AG10803 (cell line): ENCODE measurements at places on chromosomes 16 and 17.

DNA sequence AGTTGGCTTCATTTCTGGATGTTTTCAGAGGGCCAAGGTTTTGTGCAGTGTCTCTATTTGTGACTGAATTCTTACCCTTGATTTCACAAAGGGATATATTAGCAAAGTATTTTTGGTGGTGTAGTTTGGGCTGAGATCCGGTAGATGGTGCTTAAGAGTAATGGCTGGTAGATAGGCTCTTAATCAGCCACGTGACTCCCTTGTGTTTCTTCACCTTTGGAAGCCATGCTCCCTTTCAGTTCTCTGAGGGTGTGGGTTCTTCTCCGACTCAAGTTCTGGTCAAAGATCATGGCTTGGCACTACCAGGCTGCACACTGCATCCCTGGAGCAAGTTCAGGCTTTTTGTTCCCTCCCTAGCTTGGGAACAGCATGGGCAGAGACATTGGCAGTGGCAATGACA, 887.3 kb downstream of the CDH8 start:
- DNase-seq: no peak

GRCh38 chr17:77365584-77366186, 224.9 kb downstream of the SEC14L1 start:
- peak; percentile 88 for DNase-seq

DNA sequence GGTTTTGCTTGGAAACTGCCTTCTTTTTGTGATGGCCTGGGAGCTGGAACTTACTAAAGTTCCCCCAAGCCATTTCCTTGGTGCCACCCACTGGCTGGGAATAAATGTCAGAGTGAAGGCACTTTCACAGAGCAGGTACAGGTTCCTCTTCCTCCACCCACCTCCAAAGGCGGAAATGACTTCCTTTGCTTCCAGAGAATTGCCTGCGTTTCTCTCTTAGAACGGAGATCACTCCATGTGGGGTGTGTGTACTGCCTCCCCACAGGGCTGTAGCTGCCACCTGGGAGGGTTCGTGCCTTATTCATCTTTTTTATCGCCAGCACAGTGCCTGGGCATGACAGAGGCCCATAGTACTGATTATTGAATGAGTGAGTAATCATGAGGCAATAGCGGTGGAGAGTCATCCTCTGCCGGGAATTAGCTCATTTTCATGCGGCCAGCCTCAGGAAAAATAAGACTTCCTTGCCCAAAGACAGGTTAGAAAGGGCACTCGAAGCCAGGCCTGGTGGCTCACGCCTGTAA, 32.2 kb upstream of the HAS3 start:
- DNase-seq: peak; percentile 68

GRCh38 chr16:11582157-11582814, 4.4 kb downstream of the LITAF start:
- DNase-seq: no peak

DNA sequence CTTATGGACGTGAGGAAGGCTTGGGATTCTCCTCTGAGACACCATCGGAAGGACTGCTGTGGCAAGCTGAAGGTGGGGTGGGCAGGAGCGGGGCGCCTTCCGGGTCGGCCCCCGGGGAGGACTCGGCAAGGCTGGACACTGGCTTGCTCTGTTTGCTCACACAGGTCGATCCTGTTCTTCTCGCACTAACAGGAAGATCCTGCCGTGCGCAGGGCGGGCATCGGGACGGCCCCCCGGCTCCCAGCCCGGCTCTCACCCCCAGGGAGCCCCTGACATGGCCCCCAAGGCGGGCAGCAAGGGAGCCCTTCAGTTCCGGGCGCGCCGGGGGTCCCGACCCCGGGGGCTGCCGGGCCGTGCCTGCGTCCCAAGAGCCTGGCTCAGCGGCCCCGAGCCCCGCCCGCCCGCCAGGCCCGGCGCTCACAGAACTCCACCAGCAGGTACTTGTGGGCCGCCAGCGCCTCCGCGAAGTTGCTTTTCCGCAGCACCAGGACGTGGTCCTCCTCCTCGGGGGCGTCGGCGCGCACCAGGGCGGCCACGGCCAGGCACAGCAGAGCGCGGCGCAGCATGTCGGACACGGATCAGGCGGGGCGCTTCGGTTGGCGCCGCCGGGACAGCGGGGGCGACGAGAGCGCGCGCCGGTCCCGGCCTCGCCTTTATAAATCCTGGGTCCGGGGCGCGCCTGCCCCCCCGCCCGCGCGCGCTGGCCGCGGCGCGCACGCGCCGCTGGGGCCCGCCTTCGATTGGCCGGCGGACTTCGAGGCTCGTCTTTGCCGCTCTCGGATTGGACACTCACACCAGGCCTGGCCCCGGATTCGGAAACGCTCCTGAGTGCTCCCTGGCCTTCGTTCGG, at the start of gene P4HB:
P4HB (minus strand) TSS at position 630 of the 850 bp plus-strand sequence; CDS start at position 566, 64 bp downstream.
- DNase-seq: no peak

DNA sequence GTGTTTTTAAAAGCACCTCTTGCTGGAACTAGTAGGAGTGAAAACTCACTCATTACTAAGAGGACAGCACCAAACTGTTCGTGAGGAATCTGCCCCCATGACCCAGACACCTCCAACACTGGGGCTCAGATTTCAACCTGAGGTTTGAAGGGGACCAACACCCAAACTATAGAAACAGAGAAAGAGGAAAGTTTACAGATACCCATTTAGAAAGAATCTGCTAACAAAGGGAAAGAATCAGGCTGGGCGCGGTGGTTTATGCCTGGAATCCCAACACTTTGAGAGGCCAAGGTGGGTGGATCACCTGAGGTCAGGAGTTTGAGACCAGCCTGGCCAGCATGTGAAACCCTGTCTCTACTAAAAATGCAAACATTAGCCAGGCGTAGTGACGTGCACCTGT, 3.4 kb upstream of the CSNK1D start:
- no peak for DNase-seq
